C1 segment of cervical spinal cord (tissue), 14 donors: ENCODE measurements at places on chromosomes 11 and 22.

GRCh38 chr11:67265633-67266448 lies 432 bp upstream of the GRK2 start:
- DNase-seq = peak; percentile 41

- DNase-seq = no peak
Observed at GRCh38 chr22:26238596-26238995, 69.3 kb downstream of the SEZ6L start.

- DNase-seq = no peak
Observed at GRCh38 chr11:134275534-134276395, at the start of gene GLB1L3. TSS of gene GLB1L3 (plus strand) at chr11:134276379. CDS start at chr11:134276741, 362 bp downstream.

GRCh38 chr22:43185860-43186261 lies 1.1 kb downstream of the TTLL12 start:
- peak; percentile 82 for DNase-seq

GRCh38 chr11:115398333-115399080 lies 105.7 kb downstream of the CADM1 start:
- DNase-seq = no peak

GRCh38 chr11:93623179-93623578 lies 38.3 kb upstream of the CEP295 start:
- DNase-seq = no peak

DNA sequence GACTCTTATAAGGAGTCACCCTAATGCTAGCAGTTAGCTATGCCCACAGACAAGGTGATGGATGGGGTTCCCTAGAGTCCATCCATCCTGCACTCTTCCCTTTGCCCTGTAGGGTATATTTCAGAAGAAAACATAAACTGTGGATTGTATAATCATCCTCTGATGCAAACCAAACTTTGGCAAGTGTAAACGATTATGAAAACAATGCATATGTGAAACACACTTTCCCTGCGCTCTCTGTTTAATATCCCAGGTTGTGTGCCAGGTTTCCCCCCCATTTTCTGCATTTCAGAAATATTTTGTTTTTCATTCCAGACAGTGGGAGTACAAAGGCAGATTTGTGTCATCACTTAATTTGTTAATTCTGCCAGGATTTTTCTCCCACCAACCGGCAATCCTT lies 110.0 kb downstream of the LDLRAD3 start:
- DNase-seq = no peak

DNA sequence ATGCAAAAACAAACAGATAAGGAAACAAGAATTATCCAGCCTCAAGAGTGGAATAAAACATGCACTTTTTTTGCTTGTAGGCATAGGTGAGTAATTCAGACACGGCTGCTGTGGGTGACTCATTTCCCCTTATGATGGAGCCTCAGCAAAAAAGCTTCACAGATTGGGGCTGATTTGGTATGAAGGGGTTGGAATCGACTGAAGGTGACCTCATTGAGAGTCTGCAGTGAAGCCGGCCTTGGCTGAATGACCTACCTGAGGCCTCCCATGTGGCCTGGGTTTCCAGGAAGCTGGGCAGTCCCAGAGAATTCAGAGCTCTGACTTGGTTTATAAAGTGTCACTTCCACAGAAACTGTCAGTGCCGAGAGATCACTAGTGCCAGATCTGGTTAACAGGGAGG lies 34.2 kb upstream of the VPREB1 start:
- no peak for DNase-seq

DNA sequence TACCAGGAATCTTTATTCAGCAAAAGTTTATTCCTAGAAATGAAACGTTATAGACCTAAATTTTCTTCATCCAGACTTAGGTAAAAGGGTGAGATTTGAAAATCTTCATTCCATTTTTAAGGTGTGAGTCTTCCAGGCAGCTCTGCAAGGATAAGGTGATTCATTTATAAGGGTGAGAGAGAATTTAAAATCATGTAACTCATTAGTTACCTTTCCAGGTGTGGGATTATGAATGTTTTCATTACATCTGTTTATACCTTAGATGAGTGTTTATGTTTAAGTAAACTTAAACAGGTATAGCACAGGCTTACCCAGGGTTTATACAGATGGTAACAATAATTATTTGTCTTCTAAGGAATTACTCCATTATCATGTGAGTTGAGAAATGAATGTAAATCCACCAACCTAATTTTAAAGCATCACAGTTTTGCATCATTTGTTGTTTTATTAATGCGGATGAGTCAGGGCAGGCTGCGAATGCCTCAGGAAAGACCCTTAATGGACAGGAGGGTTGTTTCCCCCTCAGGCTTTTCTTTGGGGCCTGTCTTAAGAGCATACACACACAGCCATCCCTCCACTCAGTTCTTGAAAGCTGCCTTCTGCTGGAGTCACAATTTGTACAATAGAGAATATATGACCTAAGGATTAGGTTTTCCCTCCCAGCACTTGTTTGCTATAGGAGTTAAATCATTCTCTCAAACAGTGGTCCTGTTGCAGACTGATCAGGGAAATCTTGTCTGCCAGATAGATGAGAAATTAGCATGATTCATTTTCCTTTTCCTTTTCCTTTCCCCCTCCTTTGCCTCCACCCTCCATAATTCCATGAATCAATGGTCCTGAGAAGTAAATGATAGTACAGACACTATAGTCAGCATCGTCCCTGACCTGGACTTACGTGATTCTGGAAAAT lies 3.0 kb downstream of the PRSS23 start:
- DNase-seq = no peak

- DNase-seq = no peak
Observed at GRCh38 chr11:12868315-12869073, 140.6 kb upstream of the RASSF10 start.

- no peak for DNase-seq
Observed at GRCh38 chr22:45310977-45311531, 1.3 kb downstream of the FAM118A start.

- no peak for DNase-seq
Observed at GRCh38 chr22:39727541-39727940, 157.0 kb downstream of the CACNA1I start.

- DNase-seq = no peak
Observed at GRCh38 chr11:93813974-93814373, 29.9 kb downstream of the MED17 start.

GRCh38 chr22:37273126-37273845 lies 9.0 kb upstream of the CYTH4 start:
- no peak for DNase-seq

GRCh38 chr11:30350384-30350783 lies 27.5 kb downstream of the ARL14EP start:
- DNase-seq = no peak

DNA sequence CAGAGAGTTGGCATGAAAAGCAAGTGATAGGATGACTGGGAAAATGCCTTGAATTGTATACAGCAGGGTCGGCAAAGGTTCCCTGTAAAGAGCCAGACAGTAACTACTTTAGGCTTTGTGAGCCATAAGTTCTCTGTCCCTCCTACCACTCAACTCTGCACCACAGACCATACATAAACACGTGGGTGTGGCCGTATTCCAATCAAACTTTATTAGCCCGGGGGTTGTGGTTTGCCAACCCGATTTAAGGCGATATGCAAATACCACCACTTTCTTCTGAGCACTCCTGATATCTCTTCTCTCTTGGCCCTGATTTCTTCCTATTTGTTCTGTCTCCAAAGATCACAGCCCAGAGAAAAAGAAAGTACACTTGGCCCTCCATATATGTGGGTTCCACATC lies 87.5 kb downstream of the MN1 start:
- DNase-seq = no peak

DNA sequence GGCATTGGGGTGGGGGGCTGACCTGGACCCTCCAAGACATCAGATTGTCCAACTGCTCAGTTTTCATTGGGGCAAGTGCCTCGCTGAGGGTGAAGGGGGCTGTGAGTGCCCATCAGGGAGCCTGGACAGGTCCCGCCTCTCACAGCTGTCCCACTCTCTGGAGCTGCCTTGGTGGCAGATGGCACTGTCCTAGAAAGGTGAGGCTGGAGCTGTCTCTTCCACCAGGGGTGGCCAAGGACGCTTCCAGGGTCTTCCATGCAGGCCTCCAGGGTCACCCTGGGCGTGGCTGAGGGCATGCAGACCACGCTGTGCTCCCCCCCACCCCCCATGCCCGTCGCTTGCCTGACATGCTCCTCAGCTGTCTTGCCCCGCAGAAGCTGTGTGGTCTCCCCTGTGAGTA lies 53.5 kb upstream of the CCDC188 start:
- no peak for DNase-seq

DNA sequence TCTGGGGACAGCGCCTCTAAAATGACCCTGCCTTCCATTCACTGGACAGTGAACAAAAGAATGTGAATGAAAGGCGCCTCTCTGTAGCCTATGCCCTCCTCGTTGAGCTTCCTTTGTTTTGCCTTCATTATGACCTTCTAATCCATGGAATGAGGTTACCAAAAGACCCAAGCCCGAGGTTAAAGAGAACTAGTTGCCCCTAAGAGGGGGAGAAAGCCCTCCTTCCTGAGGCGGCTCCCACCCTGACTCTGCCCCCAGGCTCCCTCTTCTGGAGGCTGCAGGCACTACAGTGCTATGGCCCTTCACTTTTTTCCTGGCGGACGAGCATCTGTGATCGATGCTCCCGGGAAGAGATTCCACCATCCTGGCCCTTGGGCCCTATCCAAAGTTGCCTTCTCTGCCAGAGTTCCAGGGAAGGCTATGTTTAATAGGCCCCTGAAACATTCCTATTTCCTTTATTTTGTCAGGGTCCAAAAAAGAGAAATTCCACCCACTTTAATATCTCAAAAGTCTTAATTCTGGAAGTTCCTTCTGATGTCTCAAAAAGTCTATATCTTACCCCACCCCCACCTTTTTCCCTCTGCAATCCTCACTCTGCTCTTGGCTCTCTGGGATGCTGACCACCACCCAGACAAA lies 147.3 kb downstream of the FEZ1 start:
- DNase-seq = peak; percentile 54

GRCh38 chr11:76836613-76837291 lies 24.0 kb upstream of the ACER3 start:
- peak; percentile 59 for DNase-seq

DNA sequence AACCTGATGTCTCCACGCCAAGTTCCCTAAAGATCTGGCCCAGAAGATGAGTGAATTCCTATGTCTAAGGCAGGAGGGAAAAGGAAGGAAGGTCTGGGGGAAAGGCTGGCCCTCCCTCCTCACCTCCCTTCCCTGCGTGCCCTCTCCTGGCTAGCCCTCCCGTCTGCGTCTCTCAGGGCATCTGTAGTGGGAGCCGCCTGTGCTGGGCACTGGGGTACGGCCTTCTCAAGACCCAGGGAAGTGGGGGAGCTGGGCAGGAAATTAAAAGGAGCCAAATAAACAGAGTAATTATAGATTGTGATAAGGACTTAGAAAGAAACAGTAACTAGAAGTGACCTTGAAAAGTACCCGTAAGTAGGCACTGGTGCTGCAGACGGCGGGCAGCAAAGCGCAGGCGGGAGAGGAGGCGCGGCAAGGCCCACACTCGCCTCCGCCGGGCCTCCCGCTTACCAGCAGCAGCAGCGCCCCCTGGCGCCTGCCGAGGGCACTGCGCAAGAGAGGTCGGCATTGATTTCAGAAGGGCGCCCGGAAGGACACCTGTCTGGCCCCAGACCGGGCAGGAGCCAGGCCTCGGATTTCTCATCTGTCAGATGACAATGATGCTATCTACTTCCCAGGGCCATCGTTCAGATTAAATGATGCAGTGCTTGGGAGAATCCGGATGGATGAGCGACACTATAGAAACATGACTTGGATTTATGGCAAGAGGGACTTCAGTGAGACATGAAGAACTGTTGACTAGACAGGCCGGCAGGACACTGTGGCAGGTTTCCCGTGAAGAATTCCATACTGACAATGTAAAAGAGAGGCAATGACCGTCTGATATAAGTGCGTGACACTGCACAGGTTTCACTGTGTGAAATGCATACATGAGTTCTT lies 7.3 kb downstream of the KCNJ1 start:
- no peak for DNase-seq

- no peak for DNase-seq
Observed at GRCh38 chr11:11379661-11380060, 26.6 kb upstream of the CSNK2A3 start.

DNA sequence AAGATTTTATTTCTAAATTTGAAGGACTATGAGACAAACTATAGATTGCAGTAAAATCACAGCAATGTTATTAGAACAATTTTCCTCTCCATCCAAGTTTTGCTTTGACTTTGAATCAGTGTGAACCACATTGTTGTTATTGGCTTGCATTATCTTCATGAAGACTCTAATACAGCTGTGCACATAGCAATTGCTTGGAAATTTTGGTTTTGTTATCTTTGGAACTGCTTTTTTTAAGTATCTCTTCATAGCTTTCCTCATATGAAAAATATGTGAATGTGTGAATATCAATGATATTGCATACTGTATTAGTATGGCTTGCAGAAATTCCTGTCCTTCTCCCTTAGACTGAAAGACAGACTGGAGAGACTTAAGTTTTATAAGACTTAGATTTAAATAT lies 666.6 kb downstream of the LUZP2 start:
- no peak for DNase-seq

- DNase-seq = no peak
Observed at GRCh38 chr22:24983151-24983550, 30.6 kb downstream of the KIAA1671 start.

- no peak for DNase-seq
Observed at GRCh38 chr11:117583063-117583801, 213.8 kb downstream of the DSCAML1 start.

GRCh38 chr22:37716708-37717107 lies 19.9 kb downstream of the TRIOBP start:
- DNase-seq = no peak

DNA sequence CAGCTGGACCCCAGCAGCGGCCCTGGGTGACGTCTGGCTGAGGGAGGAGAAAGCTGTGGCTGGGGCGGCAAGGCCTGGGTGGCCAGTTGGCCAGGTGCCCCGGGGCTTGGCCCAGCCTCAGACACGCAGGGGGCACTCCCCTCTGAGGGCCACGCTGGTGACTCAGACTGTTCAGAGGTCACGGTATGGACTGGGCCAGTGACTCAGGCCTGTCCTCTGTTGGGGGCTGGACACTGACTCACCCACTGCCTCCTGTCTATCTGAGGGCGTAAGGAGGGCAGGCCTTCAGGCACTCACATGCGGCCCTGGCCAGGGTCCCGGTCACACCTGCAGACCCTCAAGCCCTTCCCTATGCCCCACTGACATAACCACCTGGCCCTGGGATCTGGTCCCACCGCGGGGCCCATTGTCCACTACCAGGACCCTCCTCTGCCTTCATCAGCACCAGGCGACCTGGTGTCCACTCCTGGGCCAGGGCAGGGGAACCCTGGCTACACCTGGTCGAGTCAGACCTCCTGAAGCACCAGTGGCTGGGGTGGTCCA lies 3.7 kb upstream of the MUC5AC start:
- DNase-seq = no peak
